ENCODE measurements at places on chromosomes 12 and 14.

GRCh38 chr14:77339407-77339806, 18.6 kb downstream of the GSTZ1 start:
- no peak for DNase-seq

DNA sequence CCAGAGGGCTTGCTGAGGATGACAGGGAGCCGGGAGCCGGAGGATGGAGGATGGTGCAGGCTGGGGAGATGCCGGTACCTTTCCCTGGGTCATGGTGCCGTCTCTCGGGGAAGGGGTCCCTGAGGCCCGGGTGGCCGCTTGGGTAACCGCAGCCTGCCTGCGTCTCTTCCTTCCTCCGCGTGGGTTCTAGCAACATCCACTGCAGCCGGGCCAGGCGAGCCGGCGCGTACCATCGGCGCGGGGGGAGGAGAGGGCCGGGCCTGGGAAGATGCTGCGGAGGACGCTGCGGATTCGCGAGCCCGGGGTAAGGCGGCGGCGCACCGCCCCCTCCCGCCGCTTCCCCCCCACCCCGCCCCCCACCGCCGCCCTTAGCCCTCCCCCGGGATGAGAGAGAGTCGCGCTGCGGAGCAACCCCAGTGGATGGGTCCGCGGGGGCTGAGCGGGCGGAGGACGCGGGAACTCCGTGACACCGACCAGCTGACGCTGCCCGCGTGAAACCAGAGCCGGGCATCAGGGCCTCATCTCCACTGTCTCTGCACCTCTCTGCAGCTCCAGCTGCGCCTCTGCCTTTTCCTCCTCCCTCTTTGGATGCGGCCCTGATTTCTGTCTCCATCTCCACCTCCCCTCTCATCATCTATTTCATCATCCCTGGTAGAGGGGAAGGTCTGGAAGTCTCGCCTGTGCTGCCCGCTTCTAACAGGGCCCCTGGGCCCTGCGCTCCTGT, at the start of gene FAIM2:
TSS of gene FAIM2 (minus strand) at position 201 of the 724 bp plus-strand sequence. CDS start at position 93, 108 bp downstream.
- DNase-seq = peak; percentile 8

GRCh38 chr14:40581264-40581663, 1025.4 kb upstream of the LRFN5 start:
- DNase-seq = no peak

GRCh38 chr12:108950991-108951739, 69.7 kb downstream of the SVOP start:
- peak; percentile 29 for DNase-seq

- no peak for DNase-seq
Measured at GRCh38 chr14:100149851-100150611, 9.4 kb downstream of the DEGS2 start.

- DNase-seq = no peak
Measured at GRCh38 chr12:56080556-56081138, 682 bp downstream of the ERBB3 start.

- DNase-seq = no peak
Measured at GRCh38 chr12:65086236-65086635, 34.9 kb downstream of the WIF1 start.

DNA sequence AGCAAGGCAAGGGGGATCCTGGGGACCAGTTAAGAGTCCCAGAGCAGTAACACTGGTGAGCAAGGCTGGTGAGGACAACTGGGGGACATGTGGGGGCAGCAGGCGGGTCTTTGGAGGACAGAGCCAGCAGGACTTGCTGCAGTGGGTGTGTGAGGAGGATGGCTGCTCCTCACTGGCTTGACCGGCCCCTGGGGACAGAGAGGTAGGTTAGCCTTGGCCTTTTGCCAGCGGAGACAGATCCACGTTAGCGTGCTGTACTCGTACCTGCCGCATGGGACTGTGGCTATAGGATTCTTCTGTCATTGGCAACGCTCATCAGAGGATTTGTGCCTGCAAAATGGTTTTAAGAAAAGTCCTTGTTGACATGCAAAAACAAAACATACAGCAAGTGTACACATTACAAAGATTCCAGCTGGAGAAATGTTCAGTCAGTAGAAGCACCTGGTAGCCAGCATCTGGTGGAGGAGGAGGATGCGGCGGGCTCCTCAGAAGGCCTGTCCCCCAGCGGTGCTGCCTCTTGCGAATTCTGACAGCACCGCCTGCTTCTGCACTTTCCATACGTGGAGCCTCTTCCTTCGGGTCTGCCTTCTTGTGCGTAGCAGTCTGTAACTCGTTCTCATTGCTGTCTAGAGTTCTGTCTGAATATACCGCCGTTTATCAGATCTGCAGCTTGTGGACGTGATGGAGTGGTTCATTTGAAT, 91.3 kb downstream of the EP400 start:
- no peak for DNase-seq

GRCh38 chr12:42143452-42144157, 1.1 kb downstream of the GXYLT1 start:
- no peak for DNase-seq

GRCh38 chr12:116916714-116917114, 6.0 kb downstream of the FBXW8 start:
- no peak for DNase-seq

DNA sequence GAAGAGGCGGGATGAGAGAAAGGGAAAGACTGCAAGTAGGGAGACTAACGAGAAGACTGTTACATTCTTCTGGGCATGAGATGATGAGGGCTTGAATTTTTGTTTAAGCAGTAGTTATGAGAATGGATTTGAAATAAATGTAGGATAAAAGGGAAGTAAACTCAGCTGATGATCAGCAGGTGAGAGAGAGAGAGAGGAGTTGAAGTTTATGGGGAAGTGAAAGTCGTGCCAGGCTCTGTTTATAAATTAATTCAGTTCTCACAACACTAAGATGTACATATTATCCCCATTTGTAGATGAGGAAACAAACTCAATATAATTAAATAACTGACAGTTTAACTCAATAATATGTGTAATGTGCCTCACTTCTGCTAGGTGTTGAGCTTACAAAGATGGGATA, 170.0 kb upstream of the RMST start:
- DNase-seq = no peak

- no peak for DNase-seq
Measured at GRCh38 chr12:100211698-100212097, 11.1 kb downstream of the ACTR6 start.

- DNase-seq = no peak
Measured at GRCh38 chr12:52308806-52309425, 12.3 kb downstream of the KRT83 start.

DNA sequence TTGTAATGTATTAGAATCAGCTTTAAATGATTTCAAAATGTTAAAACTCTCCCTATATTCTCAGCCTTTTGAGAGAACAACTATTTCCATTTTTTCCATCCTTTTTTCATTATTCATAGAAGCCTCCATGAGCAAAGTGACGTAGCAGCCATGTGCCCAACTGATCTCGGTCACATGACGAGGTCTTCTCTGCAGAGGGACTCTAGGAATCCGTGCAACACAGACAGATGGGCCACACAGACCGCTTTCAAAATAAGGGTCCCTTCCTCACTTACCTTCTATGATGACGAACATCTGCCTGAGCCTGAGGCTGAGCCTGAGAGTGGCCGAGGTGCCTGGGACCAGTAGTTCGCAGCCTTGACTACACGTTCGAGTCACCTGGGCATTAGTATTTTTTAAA, 293.8 kb downstream of the FOXN3 start:
- DNase-seq = no peak

GRCh38 chr12:52360663-52361271, 6.5 kb downstream of the KRT85 start:
- DNase-seq = no peak

DNA sequence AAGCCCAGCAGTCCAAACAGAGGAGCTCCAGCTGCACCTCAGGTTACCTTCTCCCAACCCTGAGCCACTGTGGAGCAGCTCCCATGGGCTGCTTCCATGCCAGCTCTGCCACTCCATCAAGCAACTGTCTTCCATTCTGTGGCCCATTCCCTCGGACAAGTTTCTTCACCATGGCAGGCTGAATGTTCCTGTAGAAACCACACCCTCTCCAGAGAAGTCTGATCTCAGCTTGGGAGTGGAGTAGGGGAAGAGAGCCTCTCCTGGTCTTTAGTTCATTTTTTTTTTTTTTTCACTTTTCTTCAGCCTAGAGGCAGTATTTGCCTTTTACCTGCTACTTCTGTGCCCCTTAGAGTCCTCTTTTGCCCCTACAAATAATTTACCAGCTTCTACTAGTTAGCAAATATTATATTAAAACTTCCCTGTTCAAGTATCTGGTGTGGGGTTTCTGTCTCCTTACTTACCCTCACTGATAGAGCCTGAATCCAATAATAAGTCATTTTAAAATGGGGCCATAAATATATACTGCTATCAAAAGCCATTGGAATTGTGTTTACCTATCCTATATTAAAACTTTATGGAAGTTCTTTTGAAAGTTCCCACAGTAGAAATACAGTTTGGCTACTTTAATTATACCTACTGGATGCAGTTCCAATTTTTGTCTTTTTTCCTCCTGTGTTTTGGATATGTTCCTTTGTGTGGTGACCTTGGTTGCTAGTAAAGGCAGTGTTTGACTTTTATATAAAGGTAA, 11.7 kb upstream of the SLC17A8 start:
- no peak for DNase-seq

DNA sequence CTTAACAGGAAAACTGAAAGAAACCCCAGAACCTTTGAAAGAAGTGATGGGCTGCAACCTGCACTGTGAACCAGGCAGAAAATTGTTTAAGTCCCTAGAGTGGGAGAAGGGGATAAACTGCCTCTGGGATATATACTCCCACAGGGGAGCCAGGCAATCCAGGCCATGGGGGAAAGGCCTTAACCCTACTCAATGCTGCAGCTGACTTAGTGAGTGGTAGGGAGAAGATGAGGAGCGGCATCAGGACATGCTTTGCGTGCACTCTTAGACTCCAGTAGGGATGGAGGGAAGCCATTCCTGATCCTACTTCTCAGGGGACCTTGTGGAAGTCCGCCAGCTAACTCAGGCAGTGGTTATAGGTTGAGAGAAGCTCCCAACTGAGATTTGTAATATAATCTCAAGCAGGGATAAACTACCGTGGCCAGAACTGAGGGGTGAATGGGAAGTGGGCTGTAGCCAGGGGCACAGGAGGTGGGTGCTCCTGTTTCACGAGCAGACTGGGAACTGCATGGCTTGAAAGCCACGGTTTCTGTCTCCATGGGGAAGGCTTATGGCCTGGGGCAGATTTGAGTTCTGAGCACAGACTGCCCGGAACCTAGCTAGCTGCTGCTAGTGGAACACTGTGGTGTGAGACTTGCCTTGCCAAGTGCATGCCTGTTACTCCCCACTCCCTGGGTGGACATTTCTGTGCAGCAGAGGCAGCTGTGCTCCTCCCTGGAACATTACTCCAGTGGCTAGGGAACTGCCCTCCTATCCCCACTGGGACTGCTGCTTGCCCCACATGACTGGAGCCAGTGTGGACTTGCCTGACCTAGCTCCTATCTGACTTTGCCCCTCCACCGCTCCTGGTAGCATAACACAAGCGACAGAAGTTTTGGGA, 119.2 kb upstream of the SCAF11 start:
- DNase-seq = no peak

GRCh38 chr14:50943943-50944646, at the start of gene PYGL:
TSS of gene PYGL (minus strand) at chr14:50944483. CDS start at chr14:50944403, 80 bp downstream.
- peak; percentile 33 for DNase-seq

DNA sequence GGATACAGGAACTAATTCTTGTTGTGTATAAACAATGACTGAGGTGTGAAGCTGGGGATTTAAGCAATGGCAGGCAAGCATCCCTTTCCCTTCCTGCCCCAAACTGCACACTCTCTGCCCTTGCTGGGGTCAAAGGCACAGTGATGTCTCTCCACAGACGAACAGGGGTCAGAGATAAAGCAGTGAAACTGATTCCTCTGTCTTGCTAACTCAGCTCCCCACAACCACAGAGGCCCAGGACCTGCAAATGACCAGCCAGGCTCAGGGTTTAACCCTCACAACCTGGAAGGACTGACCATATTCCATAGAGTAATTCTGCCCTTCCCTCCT, 67.2 kb downstream of the CCDC88C start:
- DNase-seq = no peak

All from NCI-H1092 (cell line).